Urinary bladder (tissue), 4 donors: ENCODE measurements at places on chromosomes 1 and 21. TPM values are rescaled to one million over a fixed set of nuclear protein-coding genes. Genes with fewer than 3 reads are reported as not detected.

- peak; percentile 1 for DNase-seq
Observed at GRCh38 chr1:34984435-34984792, 733 bp downstream of the TMEM35B start.

- DNase-seq = no peak
Observed at GRCh38 chr1:156356875-156357534, 12.0 kb upstream of the RHBG start.

DNA sequence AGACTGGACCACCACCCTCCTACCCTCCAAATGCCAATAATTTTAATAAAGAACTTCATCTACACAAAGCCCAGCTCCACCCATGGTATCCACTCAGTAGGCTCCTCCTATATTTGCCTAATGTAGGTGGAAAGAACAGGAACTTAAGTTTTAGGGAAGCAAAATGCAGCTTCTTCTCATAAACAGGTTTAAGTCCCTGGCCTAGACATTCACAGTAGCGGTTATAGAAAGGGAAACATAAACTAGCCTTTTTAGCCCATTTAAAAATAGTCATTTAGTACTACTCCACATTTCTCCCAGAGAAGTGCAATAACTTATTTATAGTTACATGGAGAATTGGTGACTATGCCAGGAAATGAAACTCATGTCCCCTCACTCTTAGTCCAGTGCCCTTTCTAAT, 56.6 kb upstream of the CPLANE2 start:
- no peak for DNase-seq

GRCh38 chr1:203662360-203662759, 35.7 kb downstream of the ATP2B4 start:
- DNase-seq = no peak

DNA sequence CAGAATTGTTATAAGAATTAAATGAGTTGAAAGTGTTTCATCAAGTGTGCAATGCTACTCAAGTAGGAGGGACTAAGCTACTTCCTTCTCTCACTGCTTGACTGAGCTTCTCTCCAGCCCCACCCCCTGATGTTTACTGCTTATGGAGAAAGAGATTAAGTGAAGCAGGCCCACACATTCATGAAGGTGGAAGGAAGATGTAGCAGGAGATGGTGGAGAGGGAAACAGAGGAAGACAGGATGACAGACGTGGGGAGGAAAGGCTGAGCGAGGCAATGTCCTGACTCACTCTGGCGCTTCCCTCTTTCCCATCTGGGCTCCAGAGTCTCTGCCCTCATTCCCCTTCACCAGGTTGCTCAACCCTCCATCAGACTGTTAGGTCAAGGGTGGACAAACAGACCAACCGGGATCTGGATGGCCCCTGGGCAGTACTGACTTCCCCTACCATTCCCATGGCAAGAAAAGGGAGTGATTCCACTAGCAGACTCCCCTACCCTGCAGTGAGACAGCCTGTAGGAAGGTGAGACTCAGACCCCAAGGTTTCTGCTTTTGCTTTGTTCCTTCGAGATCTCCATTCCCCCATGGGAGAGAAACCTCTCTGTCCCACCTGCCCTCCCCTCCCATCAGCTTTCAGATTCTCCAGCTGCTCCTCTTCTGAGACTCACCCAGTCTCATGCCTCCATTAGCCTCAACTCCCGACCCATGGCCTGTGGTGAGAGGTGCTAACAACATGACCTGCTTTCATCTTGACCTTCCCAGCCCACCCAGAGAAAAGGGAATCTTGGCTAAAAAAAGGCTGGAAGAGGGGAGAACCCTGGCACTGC, 3.1 kb upstream of the ARHGEF2 start:
- DNase-seq = no peak

The CACNA1S gene
- 1.9 TPM for total RNA-seq

The NMNAT2 gene
- total RNA-seq = 2.4 TPM

The NAV1 gene
- total RNA-seq = 27.5 TPM
